ENCODE measurements at places on chromosomes 12 and 14.

DNA sequence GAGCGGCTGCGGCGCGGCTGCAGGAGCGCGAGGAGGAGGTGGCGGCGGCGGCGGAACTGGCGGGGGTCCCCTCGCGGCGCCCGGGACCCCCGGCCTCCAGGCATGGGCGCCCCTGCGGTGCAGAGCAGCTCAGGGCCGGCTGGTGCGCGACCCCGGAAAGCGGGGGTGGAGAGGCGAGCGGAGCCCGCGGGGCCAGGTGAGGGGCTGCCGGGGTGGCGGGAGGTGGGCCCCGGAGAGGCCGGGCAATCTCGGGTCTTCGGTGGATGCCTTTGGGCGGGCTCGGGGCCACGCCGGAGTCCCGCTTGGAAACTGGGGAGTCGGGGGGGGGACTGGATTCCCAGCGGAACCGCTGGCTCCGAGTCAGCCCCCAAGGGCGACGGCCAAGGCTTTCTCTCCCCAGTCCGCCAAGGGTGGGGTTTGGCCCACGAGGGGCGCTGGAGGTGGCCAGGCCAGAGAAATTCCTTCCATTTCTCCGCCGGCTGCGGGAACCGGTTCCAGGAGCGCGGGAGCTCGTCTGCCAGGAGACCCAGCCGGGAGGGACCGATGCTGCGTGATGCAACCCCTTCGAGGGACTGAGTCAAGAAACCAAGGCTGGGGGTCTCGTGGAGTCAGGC lies 13.9 kb upstream of the NR4A1 start:
- DNase-seq = no peak

GRCh38 chr12:127381681-127382080 lies 885.3 kb upstream of the TMEM132C start:
- no peak for DNase-seq

- no peak for DNase-seq
Observed at GRCh38 chr12:56715798-56716197, 9.3 kb downstream of the NACA start.

DNA sequence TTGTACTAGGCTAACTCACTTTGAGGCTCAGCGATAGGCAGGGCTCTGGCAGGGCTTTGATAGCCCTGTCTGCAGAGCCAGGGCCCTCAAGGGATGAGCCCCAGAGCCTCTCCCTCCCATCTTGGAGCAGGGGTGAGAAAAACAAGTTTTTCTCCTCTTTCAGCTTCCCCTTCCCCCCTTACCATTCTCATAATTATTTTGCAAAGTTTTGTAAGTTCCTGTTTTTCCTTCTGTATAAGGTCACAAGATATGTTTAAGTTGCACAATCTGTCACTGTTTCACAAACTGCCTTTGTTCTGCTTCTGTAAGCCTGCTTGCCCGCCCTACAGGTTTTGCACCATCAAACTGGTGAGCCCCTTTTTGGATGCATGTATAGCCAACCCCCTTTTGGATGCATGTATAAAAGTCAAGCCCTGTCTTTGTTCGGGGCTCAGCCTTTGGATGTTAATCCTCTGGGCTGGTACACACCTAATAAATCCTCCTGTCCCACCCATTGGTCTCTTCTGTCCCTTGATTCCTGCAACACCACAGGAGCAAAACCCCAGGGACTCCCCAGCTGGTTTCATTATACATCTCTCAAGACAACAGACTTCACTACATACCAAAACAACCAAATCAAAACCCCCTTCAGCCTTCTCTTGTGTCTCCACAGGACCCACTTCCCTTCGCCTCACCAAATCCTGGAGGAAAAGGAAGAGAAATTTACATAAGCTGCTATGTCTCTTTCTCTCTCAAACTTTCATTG lies 52.5 kb upstream of the RESF1 start:
- no peak for DNase-seq

GRCh38 chr12:6367065-6367968 lies 8.0 kb downstream of the SCNN1A start:
- no peak for DNase-seq
